ENCODE measurements at places on chromosomes 13 and 19. TPM values are rescaled to one million over a fixed set of nuclear protein-coding genes. Genes with fewer than 3 reads are reported as not detected.

The SMIM44 gene
- total RNA-seq, result not detected

The PCP2 gene
- total RNA-seq, result not detected

The AMH gene
- total RNA-seq, result 1.5 TPM

The PTGIR gene
- total RNA-seq, result not detected

The ZNF506 gene
- total RNA-seq, result 16.3 TPM

Measured in dermis blood vessel endothelial cell (primary cell).